ENCODE measurements at places on chromosomes 1 and 21.
A peak's percentile ranks its signal among the peaks of the same experiment; 100 is the strongest.

DNA sequence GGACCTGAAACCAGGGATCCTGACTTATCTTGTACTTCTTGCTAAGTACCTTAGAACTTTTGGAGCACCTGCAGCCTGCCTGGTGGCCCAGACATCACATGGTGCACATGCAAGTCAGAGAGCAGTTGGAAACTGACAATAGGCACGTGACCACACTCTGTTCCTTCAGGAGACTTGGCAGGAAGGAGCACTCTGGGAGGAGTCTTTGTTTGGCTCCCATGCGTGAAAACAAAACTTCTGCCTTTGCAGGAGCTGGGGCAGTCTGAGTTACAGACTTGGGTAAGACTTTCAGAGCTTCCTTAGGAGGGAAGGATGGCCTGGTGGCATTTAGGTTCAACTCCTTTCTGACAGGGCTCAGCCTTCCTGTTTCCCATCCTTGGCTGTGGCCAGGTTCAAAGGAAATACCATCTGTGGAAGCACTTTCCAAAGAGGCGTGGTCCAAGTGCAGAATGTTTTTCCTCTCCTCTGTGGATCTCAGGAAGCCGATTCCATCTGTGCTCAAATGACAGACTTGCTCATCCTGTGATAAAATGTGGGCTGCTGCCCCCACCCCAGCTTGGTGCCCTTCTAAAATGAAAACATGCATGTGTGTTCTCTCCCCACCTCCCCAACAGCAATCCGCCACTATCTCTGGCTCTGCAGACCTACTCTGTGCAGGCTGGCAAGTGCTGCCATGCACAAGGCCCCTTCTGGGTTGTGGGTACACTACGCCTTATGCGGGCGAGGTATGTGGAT lies 14.1 kb upstream of the ZNF436 start:
- no peak for DNase-seq

- no peak for DNase-seq
These were observed 41.5 kb downstream of the CDK18 start for GRCh38 chr1:205545991-205546390.

- no peak for DNase-seq
These were observed 292.8 kb upstream of the B3GALT2 start for GRCh38 chr1:193479187-193479586.

DNA sequence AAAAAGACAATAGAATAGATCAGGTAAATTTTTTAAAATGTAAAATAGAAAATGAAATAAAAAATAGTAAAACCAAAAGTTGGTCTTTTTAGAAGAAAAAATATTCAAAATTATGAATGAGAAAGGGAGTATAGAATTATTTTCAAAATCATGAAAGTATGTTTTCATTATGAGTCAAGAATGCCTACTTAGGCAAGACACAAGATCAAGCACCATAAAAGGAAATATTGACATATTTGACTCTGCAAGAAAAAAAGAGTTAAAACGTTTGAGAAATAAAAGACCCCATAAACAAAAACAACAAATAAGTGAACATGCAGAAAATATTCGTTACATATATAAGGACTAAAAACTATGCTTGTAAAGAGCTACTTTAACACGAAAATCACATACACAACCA lies 4.8 kb upstream of the COX20 start:
- no peak for DNase-seq

DNA sequence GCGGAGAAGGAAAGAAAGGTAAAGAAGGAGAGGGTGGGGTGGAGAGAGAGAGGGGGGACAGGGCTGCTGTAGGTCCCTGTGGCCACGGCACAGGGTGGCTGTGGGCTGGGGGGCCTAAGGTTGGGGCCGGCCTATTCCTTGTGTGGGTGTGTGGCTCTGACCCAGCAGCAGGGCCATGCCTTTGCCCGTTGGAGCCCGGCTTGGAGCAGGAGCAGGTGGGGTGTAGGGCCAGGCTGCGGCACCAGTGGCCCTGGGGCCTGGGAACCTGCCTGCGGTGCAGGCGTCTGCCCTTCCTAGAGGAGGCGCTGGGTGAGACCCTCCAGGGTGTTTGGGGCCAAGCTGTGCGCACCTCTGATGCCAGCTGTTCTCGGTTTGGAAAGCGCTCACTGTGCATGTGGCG lies 19.7 kb upstream of the SUMO3 start:
- DNase-seq: no peak

- no peak for DNase-seq
These were observed 21.2 kb downstream of the CCT8 start for GRCh38 chr21:29052224-29052623.

DNA sequence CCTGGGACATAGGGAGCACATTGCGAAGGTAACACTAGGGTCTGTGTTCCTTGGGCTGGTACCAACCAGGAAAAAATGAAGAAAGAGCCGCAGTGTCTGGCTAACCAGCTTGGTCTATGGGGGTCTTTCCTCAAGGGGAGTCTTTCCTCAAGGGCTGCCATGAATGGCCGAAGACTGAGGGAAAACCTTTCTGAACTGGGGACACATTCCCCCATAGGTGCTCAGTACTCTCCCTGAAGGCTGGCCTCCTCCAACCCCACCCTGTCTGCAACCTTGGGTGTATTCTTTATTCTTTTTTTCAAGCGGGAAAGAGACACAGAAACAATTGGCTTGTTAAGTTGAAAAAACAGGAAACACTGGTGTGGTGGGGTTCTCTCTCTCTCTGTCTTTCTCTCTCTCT lies 200.5 kb downstream of the BACH1 start:
- no peak for DNase-seq

GRCh38 chr1:30757352-30758120 lies at the start of gene LAPTM5:
TSS of gene LAPTM5 (minus strand) at chr1:30757774. CDS start at chr1:30757745, 29 bp downstream.
- DNase-seq: no peak

GRCh38 chr1:228082918-228083870 lies 686 bp downstream of the ARF1 start:
- DNase-seq: peak; percentile 33

Measured in HEK293T (cell line).